ENCODE measurements at places on chromosomes 6 and 20.

DNA sequence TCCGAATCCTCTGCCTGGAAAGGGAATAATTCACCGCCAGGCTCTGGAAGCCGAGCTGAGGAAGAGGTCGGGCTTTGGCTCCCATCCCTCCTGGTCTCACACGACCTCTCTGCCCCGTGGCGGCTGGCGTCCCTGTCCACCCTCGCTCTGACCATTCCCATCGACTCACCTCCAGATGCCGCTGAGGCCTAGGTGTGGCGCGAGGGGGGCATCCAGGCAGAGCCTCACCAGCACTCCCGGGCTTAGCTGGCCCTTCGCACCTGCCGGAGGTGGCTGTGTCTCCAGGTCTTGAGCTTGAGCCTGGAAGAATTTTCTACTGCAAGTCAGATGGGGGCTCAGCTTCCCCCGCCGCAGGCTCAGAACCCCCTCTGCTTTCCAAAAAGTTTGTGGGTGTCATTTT lies 28.5 kb upstream of the SMOC2 start:
- DNase-seq, result no peak

GRCh38 chr6:152922706-152923105 lies 60.1 kb downstream of the FBXO5 start:
- no peak for DNase-seq

GRCh38 chr6:90859612-90860011 lies 272.7 kb upstream of the MAP3K7 start:
- DNase-seq, result no peak

- DNase-seq, result no peak
Observed at GRCh38 chr6:39430446-39430845, 107.9 kb upstream of the KCNK16 start.

All from DMS79 treated with DMSO at 0.1 percent for 48 hours (cell line).